ENCODE measurements at places on chromosomes 11 and 22. TPM values are rescaled to one million over a fixed set of nuclear protein-coding genes. Genes with fewer than 3 reads are reported as not detected.

Gene IL10RA
- total RNA-seq: 5.5 TPM

DNA sequence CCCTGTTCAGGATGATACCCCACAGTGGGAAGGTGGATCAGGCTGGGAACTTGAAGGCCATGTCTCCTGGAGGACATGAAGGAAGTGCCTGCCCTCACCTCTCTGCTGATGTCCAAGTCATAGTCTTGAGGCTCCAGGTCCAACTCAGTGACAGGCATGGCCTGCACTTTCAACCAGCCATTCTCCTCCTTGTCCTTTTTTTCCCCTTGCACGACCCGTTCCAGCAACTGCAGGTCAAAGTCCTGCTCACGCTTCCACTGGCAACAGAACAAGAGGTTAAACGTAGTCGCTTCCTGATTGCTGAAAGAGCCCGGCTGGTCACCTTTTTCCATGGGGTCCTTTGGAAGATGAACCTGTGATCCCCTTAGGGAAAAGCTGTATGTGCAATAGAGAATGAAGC lies 47.7 kb downstream of the C11orf58 start:
- H3K27ac ChIP-seq: no peak overlapping the region
- no peaks in the 10 kb centered on the region for H3K27me3 ChIP-seq
- no peak for DNase-seq
- no peaks in the 10 kb centered on the region for H3K36me3 ChIP-seq

DNA sequence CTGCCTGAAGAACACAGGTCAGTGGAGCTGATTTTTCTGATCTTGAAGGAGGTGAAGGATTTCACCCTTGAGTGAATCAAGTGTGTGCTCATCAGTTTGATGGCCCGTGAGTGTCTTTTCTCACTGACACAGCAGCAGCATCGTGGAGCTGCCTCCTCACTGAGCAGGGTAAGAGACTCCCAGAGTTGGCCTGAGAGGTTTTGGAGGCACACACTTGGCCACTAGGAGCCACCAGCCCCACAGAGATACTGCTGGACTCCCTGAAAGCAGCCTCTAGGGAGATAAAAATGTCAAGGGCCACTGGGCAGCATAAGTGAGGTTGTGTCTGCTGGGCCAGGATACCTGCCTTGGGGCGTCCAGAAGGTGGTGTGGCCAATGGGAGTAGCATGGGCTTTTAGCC lies 245.4 kb downstream of the GRIK4 start:
- H3K27me3 ChIP-seq: no peaks in the 10 kb centered on the region
- no peak overlapping the region for H3K27ac ChIP-seq
- DNase-seq: no peak
- no peaks in the 10 kb centered on the region for H3K4me1 ChIP-seq

DNA sequence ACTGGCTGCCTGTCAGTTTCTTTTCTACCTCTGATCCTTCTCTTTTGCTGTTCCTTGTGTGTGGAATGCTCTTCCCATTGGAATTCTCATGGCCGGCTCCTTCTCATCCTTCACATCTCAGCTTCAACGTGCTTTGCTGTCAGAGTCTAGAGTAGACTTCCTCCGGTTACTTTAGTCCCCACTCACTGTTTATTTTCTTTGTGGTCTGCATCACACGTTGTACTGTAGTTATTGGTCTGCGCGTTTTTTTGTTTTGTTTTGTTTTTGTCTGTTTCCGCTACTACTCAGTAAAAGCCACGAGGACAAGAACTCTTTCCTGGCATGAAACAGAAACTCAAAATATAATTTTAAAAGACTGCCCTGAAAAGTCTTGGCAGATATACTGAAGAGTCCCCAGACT lies 121.3 kb upstream of the SEZ6L start:
- H3K4me1 ChIP-seq: peaks cover 3% of the 10 kb centered on the region
- no peak for DNase-seq
- no peak overlapping the region for H3K27ac ChIP-seq

All from gastrocnemius medialis (tissue), 4 donors.